ENCODE measurements at places on chromosomes 4 and X.
A peak's percentile ranks its signal among the peaks of the same experiment; 100 is the strongest.

DNA sequence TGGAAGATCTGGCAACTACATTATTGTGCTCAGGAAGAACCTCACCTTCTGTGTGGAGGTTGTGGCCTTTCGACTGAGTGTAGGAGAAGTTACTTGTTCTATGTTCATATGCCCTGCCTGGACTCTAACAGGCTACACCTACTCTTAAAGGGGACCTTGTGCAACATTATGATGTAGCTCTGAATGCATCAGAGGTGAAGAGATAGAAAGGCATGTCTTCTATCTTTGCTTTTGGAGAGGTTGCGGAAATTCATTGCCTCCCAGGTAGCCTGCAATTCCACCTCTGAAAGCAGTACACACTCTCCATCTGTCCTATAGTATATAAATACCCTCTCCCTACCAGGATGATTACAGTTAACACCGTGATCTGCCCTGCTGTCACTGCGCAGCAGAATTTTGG lies 7.1 kb upstream of the SLAIN2 start:
- no peak for DNase-seq

DNA sequence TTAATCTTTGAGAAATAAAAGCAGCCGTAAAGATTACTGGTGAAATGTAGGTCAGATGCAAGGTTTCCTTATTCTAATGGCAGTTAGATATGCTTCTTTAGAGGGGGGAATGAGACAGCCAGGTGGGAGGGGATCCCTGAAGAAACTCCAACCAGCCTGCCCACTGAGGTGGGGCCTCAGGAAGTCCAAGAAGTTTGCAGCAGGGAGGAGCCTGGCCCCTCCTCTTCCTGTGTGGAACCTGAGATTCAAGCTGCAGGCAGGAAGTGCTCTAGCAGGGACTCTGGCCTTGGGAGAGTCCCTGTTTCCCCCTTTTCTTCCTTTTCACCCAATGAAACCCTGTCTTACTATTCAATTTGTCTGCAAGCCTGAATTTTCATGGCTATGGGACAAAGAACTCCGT lies 101.4 kb upstream of the SLITRK2 start:
- DNase-seq = no peak

DNA sequence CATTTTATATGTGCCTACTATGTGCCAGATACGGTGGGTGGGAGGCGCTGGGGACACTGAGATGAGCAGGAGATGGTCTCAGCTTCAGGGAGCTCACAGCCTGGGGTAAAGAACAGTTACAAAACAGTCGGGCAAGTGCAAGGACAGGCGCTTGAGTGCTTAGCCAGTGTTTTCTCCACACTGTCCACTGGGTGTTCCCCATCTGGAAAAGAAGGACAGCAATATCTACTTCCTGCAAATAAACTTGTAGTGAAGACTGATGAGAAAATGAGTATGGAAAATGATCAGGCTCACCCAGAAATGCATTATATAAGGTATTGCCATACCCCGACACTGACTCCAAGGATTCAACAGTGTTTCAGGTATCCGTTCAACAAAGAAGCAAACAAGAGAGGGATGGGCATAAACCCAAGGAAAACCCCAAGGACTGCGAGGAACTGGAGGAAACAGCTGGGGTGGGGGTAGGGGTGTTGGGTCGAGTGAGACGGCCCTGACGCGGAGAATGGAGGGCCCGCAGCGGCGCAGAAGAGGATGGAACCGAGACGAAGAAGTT lies 835 bp downstream of the TMEM185A start:
- DNase-seq = no peak

GRCh38 chrX:134679221-134679620 lies 20.9 kb upstream of the PLAC1 start:
- DNase-seq = no peak

DNA sequence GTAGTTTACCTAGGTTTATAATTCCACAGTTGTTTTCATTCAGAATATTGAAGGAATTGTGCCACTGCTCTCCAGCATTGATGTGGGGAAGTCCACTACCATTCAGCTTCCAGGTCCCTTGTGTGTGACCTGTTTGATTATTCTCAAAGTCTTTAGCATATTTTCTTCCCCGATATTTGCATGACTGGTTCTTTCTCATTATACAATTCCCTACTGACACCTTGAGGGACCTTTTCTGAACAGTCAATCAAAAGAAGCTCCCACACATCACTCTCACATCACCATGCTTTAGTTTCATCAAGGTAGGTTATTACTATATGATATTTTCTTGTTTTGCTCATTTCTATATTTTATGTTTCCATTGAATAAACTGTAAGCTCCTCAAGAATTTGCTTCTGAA lies 44.1 kb downstream of the SLC39A8 start:
- DNase-seq = no peak

- DNase-seq = no peak
These were observed 29.1 kb upstream of the GRSF1 start for GRCh38 chr4:70868778-70869177.

DNA sequence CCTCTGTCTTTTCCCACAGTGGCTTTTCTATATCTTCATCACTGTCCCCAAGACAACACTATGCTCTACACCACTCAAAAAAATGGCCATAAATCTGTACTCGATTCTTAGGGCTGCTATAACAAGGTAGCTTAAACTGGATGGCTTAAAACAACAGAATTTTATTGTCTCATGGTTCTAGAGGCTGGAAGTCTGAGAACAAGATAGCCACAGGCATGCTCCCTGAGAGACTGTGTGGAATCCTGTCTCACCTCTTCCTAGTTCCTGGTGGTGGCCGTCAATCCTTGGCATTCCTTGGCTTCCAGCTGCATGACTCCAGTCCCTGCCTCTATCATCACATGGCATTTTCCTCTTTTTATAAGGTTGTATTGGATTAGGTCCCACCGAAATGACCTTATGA lies 70.7 kb upstream of the DCLK2 start:
- DNase-seq = no peak

- DNase-seq = no peak
These were observed 229.3 kb downstream of the IDS start for GRCh38 chrX:149275836-149276235.

DNA sequence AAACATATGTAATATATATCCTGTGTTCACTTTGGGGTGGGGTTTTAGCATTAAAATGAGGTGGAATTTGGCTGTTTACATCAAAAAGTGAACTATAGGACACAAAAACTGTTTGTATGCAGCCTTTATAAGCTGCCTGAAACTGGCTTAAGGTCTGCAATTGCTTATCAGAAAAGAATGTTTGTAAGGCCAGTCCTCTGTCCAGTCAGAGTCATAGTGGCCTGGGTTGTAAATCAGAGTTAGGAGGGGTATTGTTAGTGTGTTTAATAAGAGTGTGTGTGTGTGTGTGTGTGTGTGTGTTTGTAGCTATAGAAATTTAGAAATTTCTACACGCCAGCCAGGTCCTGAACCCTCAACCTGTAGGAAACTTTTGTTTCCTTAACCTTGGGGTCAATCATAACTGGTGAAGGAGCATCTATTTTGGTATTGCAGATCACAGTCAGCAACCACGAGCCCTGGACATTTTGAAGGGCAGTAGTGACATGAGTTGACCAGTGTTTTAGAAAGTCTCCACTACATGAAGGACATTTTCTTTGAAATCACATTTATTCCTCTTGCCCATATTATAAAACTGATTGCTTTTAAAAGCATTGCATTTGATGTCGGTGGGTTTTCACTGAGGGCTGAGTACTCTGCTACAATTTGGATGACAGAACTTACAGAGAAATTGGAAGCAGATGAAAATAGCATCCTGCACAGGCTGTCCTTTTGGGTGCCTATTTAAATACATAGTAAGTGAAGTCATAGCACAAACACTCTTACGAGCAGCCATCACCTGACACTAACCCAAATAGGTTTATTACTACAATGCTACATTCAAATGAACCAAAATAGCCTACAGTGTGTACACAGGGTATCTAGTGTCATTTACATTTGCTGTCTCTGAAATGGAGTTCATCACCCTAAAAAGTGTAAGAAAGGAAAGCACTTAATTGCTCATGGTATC lies 11.2 kb upstream of the TMEM154 start:
- DNase-seq = no peak

DNA sequence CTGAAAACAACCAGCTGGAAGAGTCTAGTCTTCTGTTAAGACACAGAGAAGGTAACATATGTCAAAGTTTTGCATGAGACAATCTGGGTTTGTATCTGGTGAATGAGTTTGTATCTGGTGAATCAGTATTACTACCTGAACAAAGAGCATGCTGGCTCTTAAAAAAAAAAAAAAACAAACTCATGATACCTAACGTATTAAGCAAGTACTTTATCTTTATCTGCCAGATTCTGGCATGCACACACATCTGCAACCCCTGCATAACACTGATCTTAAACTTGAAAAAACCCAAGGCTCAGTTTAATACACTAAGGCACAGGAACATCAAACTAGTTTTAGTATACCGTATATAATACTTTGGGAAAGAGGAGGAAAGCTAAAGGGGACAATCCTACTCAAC lies 5.8 kb downstream of the YTHDC1 start:
- no peak for DNase-seq

- DNase-seq = no peak
These were observed 42.4 kb downstream of the SOD3 start for GRCh38 chr4:24837781-24838180.

- peak; percentile 62 for DNase-seq
These were observed 74.2 kb downstream of the LIMCH1 start for GRCh38 chr4:41611881-41612871.

DNA sequence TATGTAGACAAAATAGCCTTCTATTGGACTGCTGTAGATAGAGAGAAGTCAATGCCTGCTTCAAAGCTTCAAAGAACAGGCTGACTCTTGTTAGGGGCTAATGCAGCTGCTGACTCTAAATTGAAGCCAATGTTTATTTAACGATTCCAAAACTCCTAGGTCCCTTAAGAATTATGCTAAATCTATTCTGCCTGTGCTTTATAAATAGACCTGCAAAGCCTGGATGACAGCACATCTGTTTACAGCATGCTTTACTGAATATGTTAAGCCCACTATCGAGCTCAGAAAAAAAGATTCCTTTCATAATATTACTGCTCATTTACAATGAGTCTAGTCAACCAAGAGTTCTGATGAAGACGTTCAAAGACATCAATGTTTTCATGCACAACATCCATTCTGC lies 54.8 kb upstream of the RBMXL3 start:
- DNase-seq = no peak

GRCh38 chrX:155237719-155238118 lies 21.5 kb downstream of the VBP1 start:
- no peak for DNase-seq

DNA sequence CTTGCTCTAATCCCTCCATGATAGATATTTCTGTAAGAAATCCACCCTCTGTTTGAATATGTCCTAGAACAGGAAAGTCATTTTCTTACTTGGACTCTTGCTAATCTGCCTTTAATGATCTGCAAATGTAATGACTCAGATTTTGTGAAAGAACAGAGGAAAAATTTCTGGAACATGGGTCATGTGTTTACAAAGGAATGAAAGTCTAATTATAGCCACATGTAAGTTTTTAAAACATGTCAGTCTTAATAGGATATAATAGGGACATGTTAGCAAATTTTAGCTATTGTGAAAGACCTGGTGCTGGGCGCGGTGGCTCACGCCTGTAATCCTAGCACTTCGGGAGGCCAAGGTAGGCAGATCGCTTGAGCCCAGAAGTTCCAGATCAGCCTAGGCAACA lies 47.6 kb downstream of the GRK4 start:
- DNase-seq = no peak

DNA sequence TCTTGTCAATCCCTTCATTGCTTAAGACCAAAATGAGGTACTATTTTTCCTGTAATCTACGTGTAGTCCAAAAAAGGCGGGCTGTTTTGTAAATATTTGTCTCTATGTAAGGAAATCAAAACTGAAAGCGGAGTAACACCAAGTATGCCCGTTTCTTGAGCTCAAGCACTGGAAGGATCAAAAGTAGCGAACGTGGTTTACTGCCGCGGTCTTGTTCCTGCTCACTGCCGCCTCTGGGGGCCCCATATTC lies 71.5 kb downstream of the AFF1 start:
- DNase-seq = no peak

GRCh38 chr4:180057299-180057721 lies 2185.9 kb upstream of the TENM3 start:
- DNase-seq = no peak

DNA sequence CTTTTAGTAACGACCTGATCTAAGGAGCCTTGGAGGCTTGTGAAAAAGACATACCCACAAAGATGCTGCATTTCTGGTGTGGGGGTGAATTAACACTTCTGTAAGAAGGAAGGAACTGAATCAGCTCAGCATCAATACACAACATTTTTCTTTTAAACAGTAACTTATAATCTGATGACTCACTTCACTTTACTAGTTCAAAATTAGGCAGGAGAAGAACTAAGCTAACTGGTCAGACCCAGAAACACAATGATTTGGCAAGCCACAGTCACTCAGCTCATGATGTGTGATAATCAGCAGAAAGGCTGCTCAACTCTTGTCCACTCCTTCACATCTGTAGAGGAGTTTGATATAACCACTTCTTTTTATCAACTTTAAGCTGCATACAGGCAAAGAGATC lies 4.6 kb downstream of the MMAA start:
- DNase-seq = no peak

DNA sequence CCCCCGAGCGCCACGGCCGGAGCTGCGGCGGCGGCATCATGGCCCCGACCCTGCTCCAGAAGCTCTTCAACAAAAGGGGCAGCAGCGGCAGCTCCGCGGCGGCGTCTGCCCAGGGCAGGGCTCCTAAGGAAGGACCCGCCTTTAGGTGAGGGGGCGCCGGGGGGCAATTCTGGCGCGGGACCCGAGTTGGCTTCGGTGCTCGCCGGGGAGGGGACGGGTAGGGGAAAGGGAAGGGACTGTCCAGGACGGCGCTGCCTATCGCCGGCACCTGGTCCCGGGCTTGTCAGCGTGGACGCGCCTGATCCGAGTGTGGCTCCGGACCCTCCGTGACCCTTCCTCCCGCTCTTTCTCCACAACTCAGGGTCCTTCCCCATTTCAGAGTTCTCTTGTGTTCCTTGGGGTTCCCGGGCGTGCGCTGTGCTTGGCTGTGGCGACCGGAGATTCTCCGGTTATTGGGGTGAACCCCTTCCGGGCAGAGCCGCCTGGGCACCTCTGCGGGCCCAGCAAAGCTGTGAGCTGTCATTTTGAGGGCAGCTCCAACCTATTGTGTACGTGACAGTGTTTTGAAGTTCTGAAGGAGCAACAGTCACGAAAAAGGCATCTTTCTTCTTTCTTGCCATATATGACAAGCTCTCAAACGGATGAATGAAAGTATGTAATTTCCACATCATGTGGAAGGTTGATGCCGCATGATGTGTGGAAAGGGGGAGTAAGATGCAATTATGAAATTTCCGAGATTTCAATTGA lies 522 bp downstream of the FNIP2 start:
- DNase-seq = no peak
